ENCODE measurements at places on chromosomes 2 and 18.
A peak's percentile ranks its signal among the peaks of the same experiment; 100 is the strongest.

- DNase-seq = no peak
Measured at GRCh38 chr2:33015421-33016142, 68.8 kb downstream of the LTBP1 start.

DNA sequence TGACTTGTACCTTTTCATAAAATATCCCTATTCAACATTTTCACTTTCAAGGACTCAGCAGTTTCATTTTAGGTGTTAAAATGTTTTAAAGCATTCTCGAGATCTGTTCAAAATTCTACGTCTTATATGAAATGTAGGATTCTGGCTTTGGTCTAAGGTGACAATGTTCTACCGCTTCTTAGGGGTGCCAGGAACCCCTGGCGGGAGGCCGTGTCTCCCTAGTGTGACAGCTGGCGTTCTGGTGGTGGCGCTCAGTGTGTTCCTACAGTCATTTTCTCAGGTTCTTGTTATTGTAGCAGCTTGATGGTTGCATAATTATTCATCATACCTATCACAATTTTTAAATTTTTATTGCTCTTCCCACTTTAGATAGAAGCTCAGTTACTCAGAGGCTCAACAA is 204.6 kb downstream of the AGAP1 start:
- DNase-seq = no peak

DNA sequence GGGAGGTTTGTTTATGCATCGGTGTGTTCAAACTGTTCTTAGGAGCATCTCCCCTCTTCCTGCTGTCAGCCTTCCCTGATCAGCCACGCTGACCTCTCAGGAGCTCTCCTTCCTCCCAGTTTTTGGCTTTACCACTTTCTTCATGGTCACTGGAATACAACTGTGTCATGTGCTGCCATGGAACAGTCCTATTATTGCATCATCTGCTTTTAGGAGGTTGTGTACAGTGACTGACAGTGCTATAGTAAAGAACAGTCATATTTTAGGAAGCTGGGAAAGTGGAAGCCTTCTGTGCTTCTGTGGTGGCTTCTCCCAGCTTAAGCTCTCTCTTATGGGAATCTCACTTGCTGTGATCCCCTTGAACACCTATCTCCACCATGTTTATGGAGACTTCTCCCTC is 165.5 kb downstream of the TPGS2 start:
- no peak for DNase-seq

DNA sequence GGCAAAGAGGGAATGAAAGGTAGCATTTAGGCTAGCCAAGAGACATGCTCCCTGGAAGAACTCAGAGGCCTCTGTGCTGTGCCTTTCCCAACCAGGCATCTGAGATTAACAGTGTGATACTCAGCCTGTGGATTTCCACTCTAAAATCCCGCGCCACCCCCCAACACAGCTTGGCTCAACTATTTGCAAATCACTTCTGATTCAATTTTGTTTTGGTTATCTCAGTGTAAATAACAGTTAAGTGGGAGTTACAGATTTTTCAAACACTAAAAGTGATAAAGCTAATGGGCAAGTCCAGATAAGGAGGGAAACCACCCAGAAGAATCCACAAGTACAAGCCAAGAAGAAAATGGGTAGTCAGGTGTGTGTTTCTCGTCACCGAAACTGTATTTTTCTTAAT is 1.4 kb upstream of the NRP2 start:
- DNase-seq = no peak

DNA sequence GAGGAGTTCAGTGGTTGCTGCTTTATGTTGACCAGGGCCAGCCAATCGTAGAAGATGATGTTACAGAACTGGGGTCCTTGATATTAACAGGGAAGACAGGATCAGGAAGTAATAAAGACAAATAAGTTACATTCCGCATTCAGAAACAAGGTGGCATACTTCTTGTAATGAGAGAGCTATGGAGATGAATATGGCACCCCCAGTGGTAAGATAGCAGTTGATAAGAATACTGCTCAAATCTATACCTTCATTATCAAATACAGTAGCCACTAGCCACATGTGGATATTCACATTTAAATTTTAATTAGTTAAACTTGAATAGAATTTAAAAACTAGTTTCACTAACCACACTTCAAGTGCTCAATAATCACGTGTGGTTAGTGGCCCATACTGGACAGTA is 290.4 kb upstream of the RBMS1 start:
- DNase-seq = no peak

- no peak for DNase-seq
Measured at GRCh38 chr2:127695491-127696472, 5.5 kb upstream of the SFT2D3 start.

DNA sequence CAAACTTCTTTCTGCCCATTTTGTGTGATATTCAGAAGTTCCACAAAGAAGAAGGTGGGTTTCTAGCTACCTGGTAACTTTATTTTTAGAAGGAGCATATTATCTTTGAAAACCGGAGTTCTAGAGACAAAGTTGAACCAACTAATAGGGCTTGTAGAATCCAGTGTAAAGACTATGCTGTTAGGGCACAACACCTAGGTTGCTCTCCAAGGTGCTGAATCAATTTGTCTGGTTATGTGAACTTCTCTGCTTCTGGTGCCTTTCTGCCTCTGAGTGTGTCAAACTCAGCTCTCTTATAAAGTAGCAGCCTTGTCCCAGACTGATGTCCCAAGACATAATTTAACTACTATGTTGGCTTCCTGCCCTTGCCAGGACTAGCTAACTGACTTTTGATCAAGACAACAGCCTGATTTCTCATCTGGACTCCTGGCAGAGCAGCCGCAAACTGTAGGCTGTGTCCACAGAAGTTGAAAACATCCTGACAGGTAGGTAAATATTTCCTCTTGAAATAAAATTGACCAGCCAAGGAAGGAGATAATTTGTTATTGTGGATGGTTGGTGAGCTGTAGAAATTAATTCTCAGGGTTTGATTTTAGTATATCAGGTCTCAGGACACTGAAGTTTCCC is 119.4 kb downstream of the CYRIA start:
- DNase-seq = peak; percentile 71

DNA sequence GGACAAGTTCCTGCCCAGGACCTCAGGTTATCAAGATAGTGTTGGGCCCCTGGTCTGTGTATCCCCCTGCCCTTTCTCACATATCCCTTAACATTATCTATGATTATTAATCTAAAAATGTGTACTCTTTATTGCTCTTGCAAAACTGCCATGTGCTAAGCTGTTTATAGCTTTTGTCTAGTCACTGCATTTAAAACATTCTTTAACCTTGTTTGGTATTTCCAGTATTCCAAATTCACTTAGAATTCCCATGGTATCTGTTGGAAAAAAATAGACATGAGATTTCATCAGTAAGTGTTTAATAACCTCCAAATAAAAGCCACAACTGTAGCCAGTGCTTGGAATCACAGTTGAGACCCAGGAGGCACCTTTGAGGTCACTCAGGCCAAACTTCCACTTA is 16.2 kb upstream of the GLS start:
- DNase-seq = no peak

DNA sequence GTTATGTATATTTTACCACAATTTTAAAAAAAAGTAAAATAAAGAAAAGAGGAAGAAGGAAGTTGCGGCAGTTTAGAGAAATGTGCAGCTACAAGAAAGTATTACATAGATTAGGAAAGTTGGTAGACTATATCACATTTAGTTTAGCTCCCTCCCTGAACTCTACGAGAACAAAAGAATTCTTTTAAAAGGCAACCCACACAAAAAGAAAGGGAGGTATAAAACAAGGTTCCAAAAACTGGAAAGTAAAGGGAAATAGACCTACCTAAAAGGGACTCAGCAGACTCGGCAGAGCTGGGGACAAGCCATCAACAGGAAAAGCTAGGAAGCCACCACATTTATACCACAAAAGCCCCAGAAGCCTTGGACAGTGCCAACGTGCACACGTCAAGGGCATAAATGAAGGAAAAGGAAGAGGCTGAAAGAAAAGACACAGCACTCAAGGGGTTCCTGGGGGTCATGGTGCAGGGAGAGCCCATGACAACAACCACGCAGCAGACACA is 9.1 kb downstream of the TMEM127 start:
- no peak for DNase-seq

All from kidney glomerular epithelial cell (primary cell).